ENCODE measurements at places on chromosomes 7 and 10.

GRCh38 chr10:63252095-63252762 is 119.1 kb downstream of the NRBF2 start:
- DNase-seq, result no peak
- H3K36me3 ChIP-seq, result no peaks in the 10 kb centered on the region
- H3K4me1 ChIP-seq, result peaks cover 18% of the 10 kb centered on the region
- no peak overlapping the region for H3K4me3 ChIP-seq

DNA sequence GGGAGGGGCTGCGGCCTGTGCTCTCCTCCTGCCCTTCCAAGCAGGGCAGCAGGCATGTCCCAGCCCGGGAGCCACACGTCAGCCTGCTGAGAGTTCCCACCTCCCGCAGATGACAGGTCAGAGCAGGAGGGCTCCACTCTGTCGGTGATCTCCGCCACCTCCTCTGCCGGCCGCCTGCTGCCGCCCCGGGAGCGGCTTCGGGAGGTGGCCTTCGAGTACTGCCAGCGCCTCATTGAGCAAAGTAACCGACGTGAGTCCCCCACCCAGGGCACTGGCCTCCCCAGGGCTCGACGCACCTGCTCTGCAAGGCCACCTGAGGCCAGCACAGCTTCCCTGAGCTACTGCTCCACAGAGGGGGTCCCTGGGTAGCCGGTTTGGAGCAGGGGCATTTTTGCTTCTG is 9.4 kb downstream of the AP5Z1 start:
- no peaks in the 10 kb centered on the region for H3K27me3 ChIP-seq
- peaks cover 72% of the 10 kb centered on the region for H3K36me3 ChIP-seq
- DNase-seq, result no peak
- H3K4me3 ChIP-seq, result no peak overlapping the region
- H3K4me1 ChIP-seq, result no peaks in the 10 kb centered on the region
- no peak overlapping the region for H3K27ac ChIP-seq

- H3K4me3 ChIP-seq, result no peak overlapping the region
- no peak for DNase-seq
- H3K36me3 ChIP-seq, result no peaks in the 10 kb centered on the region
- no peak overlapping the region for H3K27ac ChIP-seq
- H3K27me3 ChIP-seq, result no peaks in the 10 kb centered on the region
These were observed 44.9 kb upstream of the ARL4A start for GRCh38 chr7:12642508-12642907.

GRCh38 chr10:94097656-94098055 is 103.9 kb downstream of the PLCE1 start:
- H3K4me3 ChIP-seq, result no peak overlapping the region
- H3K27me3 ChIP-seq, result no peaks in the 10 kb centered on the region
- no peak overlapping the region for H3K27ac ChIP-seq
- H3K4me1 ChIP-seq, result peaks cover 14% of the 10 kb centered on the region
- no peak for DNase-seq

DNA sequence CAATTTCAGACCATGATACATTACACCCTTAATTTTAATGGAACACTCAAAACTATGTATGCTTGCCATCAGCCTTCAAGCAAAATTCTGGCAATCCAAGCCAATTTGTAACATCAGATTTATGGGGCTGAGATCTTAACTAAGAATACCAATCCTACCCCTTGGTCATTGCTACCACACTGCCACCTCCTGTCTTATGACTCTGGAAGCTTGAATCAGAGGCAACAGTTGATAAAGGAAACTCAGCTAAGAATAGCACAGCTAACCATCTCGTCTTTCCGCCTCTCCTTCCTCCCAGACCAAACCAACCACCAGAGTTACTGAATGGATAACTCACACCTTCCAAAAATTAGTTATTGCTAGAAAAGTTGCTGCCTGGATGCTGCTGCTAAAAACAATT is 7.4 kb downstream of the IGF2BP3 start:
- H3K27me3 ChIP-seq, result peaks cover 17% of the 10 kb centered on the region
- H3K27ac ChIP-seq, result no peak overlapping the region
- H3K36me3 ChIP-seq, result no peaks in the 10 kb centered on the region
- peak; percentile 26 for DNase-seq
- peaks cover 2% of the 10 kb centered on the region for H3K4me1 ChIP-seq

DNA sequence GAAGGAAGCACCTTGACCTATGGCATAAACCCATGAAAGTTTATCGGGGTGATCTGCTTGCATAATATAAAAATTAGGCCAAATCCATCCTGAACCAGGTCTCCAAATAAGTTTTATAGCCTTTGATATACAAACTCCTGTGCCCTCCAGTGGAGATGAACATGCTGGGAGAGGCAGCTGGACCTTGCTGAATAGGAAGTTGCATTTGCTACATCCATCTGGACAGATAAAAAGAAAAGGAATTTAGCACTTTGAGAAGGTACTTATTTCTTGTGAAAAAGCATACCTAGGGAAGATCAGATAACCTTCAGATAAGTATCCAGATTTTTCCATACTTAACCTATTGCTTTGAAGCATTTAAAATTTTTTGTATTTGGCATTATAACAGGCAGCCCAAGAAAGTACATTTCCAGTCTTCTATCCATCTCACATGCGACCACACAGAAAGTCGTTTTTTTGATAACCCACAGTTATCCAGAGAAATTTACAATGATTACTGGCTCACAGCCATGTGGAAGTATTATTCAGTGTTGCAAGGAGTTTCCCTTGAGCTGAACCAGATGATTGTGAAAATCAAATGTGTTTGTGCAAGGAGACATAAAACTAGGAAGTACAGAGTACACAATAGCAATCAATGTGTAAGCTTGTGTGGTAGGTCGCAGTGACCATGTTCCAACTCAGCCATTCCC is 124.4 kb upstream of the STK17A start:
- H3K36me3 ChIP-seq, result no peaks in the 10 kb centered on the region
- peaks cover 4% of the 10 kb centered on the region for H3K4me1 ChIP-seq
- no peak overlapping the region for H3K27ac ChIP-seq
- no peak for DNase-seq
- no peaks in the 10 kb centered on the region for H3K27me3 ChIP-seq
- no peak overlapping the region for H3K4me3 ChIP-seq

- no peak overlapping the region for H3K27ac ChIP-seq
- no peaks in the 10 kb centered on the region for H3K36me3 ChIP-seq
- peaks cover 7% of the 10 kb centered on the region for H3K4me1 ChIP-seq
These were observed 12.1 kb upstream of the ZNF107 start for GRCh38 chr7:64653721-64654401.

- H3K4me1 ChIP-seq, result peaks cover 43% of the 10 kb centered on the region
- no peak overlapping the region for H3K4me3 ChIP-seq
- H3K27ac ChIP-seq, result peak overlapping the region; percentile 22
- no peaks in the 10 kb centered on the region for H3K36me3 ChIP-seq
- DNase-seq, result no peak
- no peaks in the 10 kb centered on the region for H3K27me3 ChIP-seq
These were observed 35.9 kb downstream of the HIPK2 start for GRCh38 chr7:139741789-139742344.

GRCh38 chr7:119028736-119029135 is 804.2 kb downstream of the ANKRD7 start:
- no peak for DNase-seq
- H3K27me3 ChIP-seq, result no peaks in the 10 kb centered on the region
- H3K4me3 ChIP-seq, result no peak overlapping the region

GRCh38 chr7:13990319-13990983 is 985 bp upstream of the ETV1 start:
- peak overlapping the region; percentile 80 for H3K27ac ChIP-seq
- DNase-seq, result peak; percentile 34
- no peaks in the 10 kb centered on the region for H3K36me3 ChIP-seq
- peaks cover 5% of the 10 kb centered on the region for H3K4me1 ChIP-seq
- peak overlapping the region; percentile 89 for H3K4me3 ChIP-seq
- H3K27me3 ChIP-seq, result no peaks in the 10 kb centered on the region

DNA sequence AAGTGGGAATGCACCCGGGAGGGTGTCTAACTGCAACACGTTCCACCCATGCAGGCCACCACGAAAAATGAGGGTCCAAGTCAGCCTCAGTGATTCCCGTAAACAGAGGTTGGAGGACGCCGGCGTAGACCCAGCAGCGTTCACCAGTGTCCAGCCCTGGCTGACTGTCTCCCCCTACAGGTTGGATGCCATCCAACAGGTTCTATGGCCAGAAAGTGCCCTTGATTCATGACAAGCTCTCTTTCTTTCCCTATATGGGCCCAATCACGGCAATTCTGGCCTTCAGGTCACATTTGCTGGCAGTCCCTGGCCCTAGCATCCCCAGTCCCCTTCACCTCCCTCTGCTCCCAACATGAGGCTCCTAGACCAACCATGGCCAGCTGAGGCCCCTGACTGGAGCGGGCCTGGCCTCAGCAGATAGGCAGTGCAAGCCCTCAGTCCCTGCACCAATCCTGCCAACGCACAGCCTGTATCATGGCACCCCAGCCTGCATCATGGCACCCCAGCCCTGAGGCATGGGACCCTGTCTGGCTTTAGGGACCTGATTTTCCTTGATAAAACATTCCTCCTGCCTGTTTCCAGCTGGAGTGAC is 227.4 kb downstream of the GRID1 start:
- no peaks in the 10 kb centered on the region for H3K36me3 ChIP-seq
- peak; percentile 14 for DNase-seq
- no peaks in the 10 kb centered on the region for H3K27me3 ChIP-seq
- H3K4me1 ChIP-seq, result no peaks in the 10 kb centered on the region
- H3K4me3 ChIP-seq, result no peak overlapping the region

GRCh38 chr10:48439581-48440041 is 133.1 kb downstream of the MAPK8 start:
- no peak overlapping the region for H3K4me3 ChIP-seq
- H3K4me1 ChIP-seq, result peaks cover 28% of the 10 kb centered on the region
- no peaks in the 10 kb centered on the region for H3K27me3 ChIP-seq
- peak; percentile 73 for DNase-seq
- no peaks in the 10 kb centered on the region for H3K36me3 ChIP-seq

GRCh38 chr10:53236941-53237340 is 464.4 kb upstream of the MBL2 start:
- H3K27ac ChIP-seq, result no peak overlapping the region
- no peaks in the 10 kb centered on the region for H3K36me3 ChIP-seq
- H3K27me3 ChIP-seq, result no peaks in the 10 kb centered on the region
- H3K4me3 ChIP-seq, result no peak overlapping the region
- no peaks in the 10 kb centered on the region for H3K4me1 ChIP-seq
- no peak for DNase-seq

DNA sequence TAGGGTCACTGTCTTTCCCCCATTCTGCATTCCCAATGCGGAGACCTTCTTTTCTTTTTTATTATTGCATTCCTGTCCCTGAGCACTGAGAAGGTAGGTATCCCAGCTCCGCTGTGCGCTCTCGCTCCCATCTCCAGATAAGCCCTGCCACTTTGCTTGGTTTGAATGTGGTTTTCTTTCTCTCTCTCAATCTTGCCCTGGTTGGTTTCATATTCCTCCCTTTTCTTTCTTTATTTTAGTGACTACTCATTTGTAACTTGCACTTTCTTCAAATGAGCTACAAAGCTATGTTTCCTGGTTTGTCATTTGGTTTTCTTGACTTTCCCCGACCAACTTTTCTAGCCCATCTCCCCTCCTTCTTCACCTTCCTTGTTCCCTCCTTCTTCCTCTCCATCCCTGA is 29.0 kb upstream of the HSPB1 start:
- H3K27ac ChIP-seq, result no peak overlapping the region
- no peaks in the 10 kb centered on the region for H3K27me3 ChIP-seq
- no peak overlapping the region for H3K4me3 ChIP-seq
- no peak for DNase-seq
- H3K4me1 ChIP-seq, result no peaks in the 10 kb centered on the region

DNA sequence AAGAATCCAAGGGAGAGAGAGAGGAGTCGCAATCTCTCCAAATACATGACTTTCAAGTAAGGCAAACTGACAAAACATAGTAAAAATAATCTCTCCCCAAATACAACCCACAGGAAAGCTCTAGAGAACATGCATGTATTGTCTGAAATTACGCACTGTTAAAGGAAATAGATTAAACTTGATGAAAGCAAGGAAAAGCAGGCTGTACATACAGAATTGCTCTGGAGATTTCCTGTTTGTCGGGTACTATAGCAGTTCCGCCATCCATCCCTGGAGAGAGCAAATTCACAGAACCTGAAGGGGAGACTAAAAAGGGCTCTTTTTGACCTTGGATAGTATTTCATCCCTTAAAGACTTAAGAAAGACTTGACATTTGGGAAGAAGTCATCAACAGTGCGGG is 170.2 kb upstream of the BET1 start:
- H3K36me3 ChIP-seq, result no peaks in the 10 kb centered on the region
- H3K27ac ChIP-seq, result no peak overlapping the region
- H3K4me3 ChIP-seq, result no peak overlapping the region
- H3K4me1 ChIP-seq, result no peaks in the 10 kb centered on the region
- no peaks in the 10 kb centered on the region for H3K27me3 ChIP-seq

DNA sequence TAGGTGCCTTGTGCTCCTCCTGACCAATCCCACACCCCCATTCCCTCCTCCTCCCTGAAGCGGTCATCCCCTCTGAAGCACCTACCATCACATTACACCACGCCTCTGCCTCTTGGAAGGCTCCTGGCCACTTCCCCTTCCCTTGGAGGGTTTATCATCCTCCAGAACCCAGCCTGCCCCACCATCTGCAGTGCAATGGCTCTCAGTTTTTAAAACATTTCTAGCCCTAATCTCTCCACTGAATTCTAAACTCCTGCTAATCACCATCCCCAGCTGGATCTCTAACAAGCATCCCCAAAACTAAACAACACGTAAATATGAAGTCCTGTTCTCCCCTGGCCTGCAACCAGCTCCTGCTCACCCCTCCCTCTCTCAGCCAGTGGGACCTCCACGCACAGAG is 70.6 kb downstream of the PIP4K2A start:
- no peaks in the 10 kb centered on the region for H3K27me3 ChIP-seq
- no peaks in the 10 kb centered on the region for H3K36me3 ChIP-seq
- no peak overlapping the region for H3K4me3 ChIP-seq
- DNase-seq, result no peak

DNA sequence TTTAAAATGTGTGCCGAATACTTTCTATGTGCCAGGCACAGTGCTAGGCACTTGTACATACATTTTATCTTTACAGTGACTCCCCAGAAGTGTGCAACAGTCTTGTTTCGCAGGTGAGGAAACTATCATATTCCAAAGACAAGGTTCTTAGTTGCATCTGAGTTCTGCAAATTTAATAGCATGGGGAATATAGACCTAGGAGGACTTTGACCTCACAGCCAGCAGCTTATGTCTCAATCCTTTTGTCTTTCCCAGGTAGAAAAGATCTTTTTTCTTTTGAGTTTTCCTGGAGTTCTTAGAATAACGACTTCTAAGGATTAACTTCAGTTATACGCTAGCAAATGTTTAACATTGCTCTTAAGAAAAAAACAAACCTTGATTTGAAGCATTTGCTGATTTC is 482.8 kb upstream of the ZMIZ1 start:
- no peak overlapping the region for H3K4me3 ChIP-seq
- no peaks in the 10 kb centered on the region for H3K4me1 ChIP-seq
- no peak for DNase-seq
- H3K27me3 ChIP-seq, result no peaks in the 10 kb centered on the region

GRCh38 chr7:28205506-28205905 is 24.9 kb upstream of the JAZF1 start:
- H3K4me3 ChIP-seq, result no peak overlapping the region
- no peak overlapping the region for H3K27ac ChIP-seq
- no peaks in the 10 kb centered on the region for H3K27me3 ChIP-seq
- H3K36me3 ChIP-seq, result no peaks in the 10 kb centered on the region

DNA sequence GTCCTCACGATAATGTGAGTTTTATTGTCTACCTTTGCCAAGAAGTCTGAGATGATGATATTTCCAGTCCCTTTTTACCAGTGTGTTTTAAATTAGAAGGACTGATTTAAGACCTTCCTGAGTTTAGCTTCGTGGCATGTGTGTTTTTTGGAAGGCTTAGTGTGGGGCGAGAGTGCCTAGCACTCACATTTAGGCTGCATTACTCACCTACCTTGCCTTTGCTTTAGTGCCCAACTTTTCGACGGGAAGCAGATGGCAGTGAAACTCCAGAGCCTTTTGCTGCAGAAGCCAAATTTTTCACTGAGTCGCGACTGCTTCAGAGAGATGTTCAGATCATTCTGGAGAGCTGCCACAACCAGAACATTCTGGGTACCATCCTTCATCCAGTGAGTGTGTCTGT is 50.9 kb downstream of the SND1 start:
- H3K4me1 ChIP-seq, result no peaks in the 10 kb centered on the region
- H3K4me3 ChIP-seq, result no peak overlapping the region
- no peak overlapping the region for H3K27ac ChIP-seq
